ENCODE measurements at places on chromosomes 4 and X.

- DNase-seq: no peak
These were observed 1012.1 kb downstream of the RAB28 start for GRCh38 chr4:12472087-12472486.

- DNase-seq: no peak
These were observed 145.0 kb upstream of the AADAT start for GRCh38 chr4:170234800-170235199.

- DNase-seq: no peak
These were observed 27.3 kb downstream of the NELFA start for GRCh38 chr4:1981251-1982058.

DNA sequence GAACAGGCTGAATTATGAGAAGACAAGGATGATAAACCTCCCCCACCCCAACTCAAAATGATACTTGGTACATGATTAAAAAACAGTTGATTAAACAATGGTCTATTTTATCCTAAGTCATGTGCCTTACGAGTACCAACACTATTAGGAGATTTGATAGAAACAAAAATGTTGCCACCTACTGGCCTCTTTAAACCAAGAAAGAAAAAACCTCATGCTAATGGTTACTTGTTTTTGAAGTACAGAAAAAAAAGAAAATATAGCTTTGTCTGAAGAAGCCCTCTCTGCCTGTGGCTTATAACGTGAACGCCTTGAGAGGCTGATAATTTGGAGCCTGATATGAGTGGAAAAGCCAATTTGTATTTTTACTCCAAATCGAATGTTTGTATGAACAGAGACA, 538.2 kb downstream of the DMD start:
- DNase-seq: no peak

- DNase-seq: no peak
These were observed 193.7 kb downstream of the RASL11B start for GRCh38 chr4:53055716-53056403.

DNA sequence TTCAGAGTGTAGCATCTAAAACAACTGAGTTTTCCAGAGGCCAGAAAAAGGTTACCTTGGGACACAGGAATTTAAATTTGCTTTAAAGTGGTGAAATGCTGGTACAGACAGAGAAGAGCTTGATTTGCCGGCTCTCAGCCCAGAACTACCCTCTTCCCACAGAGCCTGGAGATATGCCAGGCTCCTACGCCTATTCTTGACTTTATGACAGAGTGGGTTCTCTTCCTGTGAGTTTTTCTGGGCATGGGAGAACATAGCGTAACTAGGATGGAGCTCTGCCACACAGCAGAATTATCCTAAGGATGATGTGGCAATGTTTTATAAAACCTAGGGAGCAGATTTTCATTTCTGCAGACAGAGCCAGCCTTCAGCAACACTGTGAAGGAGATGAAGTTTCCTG, 241.8 kb downstream of the GRIA3 start:
- DNase-seq: no peak

DNA sequence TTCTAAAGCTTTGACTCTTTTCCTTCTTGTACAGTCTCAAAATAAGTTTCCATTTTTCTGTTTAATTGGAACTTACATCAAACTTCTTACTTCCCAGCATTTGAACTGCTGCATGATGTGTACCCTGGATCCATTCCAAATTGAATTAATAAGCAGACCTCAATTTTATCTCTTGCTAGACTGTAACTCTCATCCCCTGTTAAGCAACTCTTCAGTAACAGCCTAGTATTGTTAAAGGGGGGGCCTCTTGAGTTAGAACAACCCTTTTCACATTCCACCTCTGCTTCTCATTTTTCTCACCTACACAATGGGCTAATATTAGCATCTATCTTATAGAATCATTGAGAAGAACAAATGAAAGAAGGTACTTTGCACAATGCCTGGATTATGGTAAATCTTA, 169.4 kb downstream of the IL1RAPL1 start:
- no peak for DNase-seq

- no peak for DNase-seq
These were observed 209.3 kb upstream of the MAOA start for GRCh38 chrX:43446752-43447151.

- peak; percentile 40 for DNase-seq
These were observed 306.3 kb downstream of the ANK2 start for GRCh38 chr4:113355550-113356371.

GRCh38 chr4:3168029-3168428, 80.9 kb upstream of the MSANTD1 start:
- no peak for DNase-seq

DNA sequence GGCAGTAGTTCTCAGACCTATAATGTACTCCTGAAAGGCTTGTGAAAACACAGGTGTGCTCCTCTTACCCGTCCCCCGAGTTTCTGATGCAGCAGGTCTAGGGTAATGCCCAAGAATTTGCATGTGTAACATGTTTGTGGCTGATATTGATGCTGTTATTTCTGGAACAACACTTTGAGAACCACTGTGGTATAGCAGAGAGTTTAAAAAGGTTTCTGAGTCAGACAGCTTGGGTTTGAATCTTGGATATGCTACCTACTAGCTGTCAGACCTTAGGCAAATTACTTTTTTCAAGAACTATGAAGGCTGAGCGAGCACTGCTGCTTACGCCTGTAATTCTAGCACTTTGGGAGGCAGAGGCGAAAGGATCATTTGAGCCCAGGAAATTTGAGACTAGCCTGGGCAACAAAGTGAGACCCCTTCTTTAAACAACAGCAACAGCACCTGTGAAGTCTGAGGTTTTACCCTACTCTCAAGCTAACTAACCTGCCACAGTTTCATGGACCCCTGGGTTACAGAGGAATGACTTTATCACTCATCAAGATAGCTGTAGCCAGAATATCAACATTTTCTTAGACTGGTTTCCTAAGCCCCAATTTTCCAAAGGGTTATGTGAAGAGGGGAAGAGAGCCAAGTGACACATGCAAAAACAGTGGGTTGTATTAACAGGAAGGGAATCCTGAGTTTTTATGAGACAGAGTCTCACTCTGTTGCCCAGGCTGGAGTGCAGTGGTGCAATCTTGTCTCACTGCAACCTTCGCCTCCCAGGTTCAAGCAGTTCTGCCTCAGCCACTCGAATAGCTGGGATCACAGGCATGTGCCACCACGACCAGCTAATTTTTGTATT, 5.1 kb downstream of the AFF1 start:
- DNase-seq: no peak

- DNase-seq: no peak
These were observed 11.8 kb downstream of the CASP6 start for GRCh38 chr4:109691411-109691920.

DNA sequence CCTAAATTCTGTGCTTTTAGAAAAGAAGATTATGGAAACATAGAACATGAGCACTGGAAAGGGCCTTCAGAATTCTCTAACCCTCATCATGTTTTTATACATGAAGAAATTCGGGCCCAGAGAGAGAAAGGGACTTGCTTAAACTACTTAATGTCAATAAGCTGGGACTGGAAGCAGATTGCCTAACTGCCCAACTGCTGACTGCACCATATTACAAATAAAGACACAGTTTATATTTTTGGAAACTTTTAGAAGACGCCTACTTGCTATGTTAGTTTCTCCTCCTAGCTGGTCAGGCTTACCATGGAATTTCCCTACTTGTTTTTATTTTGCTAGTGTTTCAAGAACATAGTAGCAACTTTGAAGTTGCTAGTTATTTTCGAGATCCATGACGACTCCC, 47.1 kb downstream of the SLC9A6 start:
- DNase-seq: no peak

DNA sequence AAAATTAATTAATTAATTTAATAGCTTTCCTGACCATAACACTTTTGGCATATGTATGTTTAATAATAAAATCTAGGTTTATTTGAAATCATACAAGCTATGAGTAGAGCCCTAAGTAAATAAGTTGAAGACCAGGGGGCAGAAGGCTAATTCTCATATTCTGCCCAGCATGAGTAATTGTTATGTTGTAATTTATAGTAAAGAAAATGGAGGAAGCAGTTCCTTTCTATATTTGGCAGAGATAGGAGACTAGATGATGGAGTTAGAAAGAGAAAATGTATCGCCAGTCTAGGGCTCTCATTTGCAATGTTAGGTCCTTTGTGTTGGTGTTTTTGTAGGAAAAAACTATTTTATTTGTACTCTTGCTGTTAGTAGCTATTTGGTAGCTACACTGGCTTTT, 89.1 kb downstream of the FNIP2 start:
- no peak for DNase-seq

- no peak for DNase-seq
These were observed 19.4 kb upstream of the RAB40A start for GRCh38 chrX:103538728-103539127.

DNA sequence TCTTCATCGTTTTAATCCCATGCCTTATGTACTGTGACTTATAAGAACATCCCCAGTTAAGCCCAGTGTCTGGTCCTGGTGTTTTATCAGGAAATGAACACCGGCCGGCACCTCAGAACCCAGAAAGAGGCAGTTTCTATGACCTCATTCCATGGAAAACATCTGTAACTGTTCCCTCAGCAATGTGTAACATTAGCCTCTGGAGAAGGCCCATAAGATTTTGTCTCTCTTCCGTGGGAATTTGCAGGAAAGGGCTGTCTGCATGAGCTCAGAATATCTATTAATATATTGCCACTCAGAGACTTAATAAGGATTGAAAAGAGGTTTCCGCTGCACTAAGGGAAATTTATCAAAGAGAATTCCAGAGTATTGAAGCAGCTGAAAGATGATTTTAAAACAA, 3.1 kb upstream of the TCEANC start:
- DNase-seq: no peak

GRCh38 chrX:155873188-155873587, 8.0 kb upstream of the VAMP7 start:
- no peak for DNase-seq

DNA sequence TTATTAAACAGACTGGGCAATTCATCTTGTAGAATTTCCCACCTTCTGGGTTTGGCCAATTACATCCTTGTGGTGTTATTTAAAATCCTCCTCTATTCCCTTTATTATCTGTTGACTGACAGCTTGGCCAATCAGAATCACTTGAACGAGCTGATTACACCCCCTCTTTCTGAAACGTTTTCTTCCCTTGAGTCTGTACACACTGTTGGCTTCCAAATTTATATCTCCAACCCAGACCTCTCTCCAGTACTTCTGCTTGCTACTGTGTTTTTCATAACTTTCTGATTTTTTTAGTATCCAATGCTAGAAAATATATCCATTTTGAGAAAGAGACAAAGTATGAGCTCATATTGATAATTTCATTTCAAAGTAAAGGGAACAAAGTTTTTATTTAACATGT, 14.8 kb downstream of the CD38 start:
- DNase-seq: no peak

GRCh38 chr4:131052646-131053045, 1956.7 kb downstream of the C4orf33 start:
- no peak for DNase-seq

DNA sequence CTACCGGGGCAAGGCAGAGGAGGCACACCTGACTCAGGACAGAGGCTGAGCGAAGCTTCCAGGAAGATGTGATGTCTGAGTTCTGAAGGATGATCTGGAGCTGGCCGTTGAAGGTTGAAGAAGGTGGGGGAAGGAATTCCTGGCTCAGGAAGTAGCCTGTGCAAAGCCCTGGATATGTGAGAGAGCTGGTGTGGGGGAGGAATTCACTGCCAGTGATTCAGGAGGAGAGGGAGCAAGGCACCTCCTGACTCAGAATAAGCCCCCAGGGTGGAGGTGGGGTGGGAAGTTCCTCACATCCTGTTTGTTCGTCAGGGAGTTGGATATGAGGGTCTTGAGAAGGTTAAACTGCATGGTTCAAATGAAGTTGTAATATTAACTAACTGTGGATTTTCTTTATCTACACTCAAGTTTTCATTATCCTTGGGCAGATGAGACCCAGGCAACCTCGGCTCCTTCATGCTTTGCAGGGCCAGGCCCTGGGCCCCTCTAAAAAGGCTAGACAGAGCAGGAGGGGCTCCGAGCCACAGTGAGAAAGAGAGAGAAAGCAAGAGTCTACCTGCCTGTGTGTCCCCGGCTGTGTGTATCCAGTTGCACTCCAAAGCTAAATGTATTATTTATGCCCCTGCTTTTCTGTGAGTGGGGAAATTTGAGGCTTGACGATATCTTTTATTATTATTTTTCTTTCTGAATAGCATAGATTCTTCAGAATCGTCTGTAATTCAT, 7.1 kb downstream of the NHSL2 start:
- no peak for DNase-seq

GRCh38 chrX:110310896-110311295, 7.0 kb downstream of the AMMECR1 start:
- DNase-seq: no peak

GRCh38 chrX:46882266-46882665, 30.0 kb upstream of the JADE3 start:
- no peak for DNase-seq

GRCh38 chr4:95556207-95556859, 7.6 kb upstream of the UNC5C start:
- DNase-seq: no peak

DNA sequence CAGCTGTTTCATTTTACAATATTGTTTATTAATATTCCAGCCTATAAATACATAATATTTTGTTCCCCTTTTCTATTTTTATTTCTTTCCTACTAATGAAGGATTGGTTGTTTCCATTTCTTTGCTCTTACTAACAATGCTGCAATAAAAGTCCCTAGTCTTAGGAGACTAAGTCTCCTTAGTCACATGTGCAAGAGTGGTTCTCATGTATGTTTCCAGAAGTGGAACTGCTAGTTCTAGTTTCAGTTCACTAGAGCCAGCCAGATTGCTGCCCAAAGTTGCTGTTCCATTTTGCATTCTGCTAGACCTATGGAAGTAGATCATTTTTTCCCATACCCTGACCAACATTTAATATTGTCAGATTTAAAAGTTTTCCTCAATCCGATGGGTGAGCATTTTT, 44.3 kb downstream of the CNGA1 start:
- no peak for DNase-seq

DNA sequence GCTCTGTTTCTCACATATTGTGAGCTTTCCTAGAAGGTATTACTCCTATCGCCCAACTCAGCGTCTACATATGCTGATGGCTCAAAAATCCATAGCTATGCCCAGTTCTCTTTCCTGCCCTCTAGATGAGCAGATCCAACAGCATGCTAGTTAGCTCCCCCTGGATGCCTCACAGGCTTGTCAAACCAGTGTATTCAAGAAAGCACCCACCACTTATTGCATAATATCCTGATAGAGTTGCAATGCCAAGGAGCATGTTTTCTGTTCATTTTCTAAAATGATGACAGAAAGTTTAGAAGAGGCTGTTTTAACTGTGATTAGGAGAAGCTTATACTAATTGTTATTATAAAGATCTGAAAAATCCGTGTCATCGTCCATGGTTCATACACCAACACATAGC, 1.9 kb upstream of the PACRGL start:
- no peak for DNase-seq

- no peak for DNase-seq
These were observed 43.1 kb upstream of the C1GALT1C1 start for GRCh38 chrX:120672841-120673530.

DNA sequence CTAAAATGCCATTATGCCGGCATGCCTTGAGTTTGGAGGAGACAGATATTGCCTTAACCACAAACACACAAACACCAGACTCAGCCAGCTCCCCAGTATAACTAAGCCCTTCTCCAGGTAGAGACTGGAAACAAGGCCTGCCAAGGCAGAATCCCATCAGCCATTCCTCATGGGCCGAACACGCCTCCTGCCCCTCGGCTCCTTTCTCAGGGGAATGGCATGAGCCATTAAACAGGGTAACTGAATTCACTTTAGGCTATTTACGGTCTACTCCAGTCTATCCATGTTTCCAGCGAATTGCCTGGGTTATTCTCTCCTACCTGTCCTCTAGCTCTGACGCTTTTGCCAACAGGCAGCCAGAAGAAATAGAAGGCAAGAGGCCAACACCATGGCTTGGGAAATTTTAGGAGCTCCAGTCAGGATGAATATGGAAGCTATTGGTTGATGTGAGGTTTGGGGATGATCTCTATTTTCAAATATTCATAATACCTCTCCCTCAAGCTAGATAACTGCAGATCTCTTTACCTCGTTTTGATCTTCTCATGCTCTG, 4.9 kb downstream of the SEL1L3 start:
- no peak for DNase-seq
